ENCODE measurements at places on chromosomes 1 and 21.

- DNase-seq: no peak
These were observed 204.7 kb upstream of the EDN2 start for GRCh38 chr1:41689139-41689538.

DNA sequence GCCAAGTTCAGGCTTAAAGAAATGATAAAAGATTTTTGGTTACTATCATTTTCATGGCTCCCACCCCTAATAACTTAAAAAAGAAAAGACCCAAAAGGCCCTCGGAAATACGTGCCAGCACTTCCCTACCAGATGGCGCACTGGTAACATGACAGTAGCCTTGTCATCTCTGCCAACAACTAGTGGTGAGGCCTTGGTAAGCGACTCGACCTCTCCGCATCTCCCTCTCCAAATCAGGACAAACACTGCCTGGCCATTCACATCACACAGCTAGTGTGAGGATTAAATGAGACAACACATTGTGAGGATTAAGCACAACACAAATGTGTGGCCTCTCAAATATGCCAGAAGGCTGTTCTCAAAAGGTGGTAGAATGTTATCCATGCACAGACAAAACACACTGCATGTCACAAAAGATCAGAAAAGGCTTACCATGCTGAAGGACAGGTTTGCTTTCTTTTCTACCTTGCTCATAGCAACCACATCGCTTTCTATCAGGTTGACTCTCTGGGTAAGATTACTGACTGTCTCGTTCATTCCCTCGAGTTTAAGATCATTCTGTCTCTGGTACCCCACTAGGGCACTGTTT is 16.4 kb downstream of the TEX38 start:
- DNase-seq: no peak

GRCh38 chr1:66311092-66311491 is 222.9 kb upstream of the SGIP1 start:
- DNase-seq: no peak

GRCh38 chr1:223683586-223684487 is 18.3 kb upstream of the CAPN8 start:
- DNase-seq: peak; percentile 69

GRCh38 chr1:37497832-37498231 is 16.7 kb downstream of the MEAF6 start:
- no peak for DNase-seq

DNA sequence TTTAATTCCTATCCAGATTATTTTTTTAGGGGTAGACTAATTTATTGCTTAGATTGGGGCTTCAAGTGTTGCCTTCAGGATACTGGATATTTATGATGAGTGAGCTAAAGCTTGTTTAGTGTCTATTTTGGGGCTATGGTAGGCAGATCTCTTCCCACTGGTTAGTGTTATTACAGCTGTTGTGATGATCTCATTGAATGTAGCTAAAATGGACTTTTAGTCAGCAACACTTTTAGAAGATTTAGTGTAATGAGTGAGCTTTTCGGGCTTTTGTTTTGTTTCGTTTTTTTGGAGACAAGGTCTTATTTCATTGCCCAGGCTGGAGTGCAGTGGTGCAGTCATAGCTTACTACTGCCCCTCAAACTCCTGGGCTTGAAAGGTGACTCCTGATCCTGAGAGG is 14.2 kb downstream of the THRAP3 start:
- no peak for DNase-seq

DNA sequence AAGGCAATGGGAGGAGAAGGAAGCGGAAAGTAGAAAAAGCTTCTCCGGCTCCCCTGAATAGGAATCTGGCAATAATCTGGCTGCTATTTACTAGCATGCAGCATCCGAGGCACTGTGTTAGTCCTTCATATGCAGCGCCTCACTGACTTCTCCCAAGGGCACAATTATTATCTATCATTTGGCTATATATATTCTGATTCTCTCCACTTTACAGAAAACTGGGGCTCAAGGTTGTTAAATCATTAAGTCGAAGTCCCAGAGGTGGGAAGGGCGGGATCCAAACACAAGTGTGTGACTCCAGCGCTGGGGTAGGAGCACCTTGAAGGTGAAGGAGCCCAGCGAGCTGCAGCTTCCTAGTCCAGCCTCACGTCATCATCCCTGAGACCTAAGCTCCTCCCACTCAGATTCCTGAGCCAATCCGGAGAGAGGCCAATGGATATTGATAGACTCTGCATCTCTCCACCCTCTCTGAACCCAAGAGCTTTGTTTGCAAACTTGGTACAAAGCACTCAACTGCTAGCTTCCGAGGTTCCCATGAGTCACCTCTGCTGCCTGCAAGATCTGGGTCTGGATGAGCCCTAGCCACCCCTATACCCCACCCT is 16.6 kb upstream of the EYA3 start:
- DNase-seq: no peak

- DNase-seq: no peak
These were observed 4.7 kb upstream of the NDUFS5 start for GRCh38 chr1:39021426-39021825.

DNA sequence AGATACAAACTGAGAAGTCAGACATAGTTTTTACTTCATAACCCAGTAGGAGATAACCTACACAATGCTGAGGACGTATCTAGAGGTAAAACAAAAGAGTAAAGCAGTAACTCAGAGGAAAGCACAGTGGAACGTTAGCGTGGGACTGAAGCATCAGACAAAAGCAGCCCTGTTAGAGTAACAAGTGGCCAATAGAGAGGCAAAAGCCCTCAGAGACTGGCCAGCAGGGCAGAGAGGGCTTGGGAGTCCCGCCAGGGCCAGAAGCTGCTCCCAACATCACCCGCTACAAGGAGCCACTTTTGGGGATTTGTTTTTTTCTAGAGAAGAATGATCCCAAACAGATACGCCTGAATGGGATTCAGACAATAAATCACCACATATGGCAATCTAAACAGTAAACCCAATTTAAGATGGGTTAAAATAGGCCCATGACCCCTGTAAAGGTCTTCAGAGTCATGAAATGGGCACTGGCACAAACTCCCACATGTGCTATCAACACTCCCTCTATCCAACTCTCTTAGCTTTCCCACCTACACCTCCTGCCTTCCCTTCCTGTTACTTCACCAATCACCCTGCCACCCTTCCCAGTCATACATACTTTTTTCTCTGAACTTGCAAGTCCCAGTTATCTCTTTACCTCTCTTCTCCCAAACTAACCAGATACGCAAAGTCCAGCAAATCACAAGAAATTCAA is 17.2 kb downstream of the TADA1 start:
- no peak for DNase-seq

DNA sequence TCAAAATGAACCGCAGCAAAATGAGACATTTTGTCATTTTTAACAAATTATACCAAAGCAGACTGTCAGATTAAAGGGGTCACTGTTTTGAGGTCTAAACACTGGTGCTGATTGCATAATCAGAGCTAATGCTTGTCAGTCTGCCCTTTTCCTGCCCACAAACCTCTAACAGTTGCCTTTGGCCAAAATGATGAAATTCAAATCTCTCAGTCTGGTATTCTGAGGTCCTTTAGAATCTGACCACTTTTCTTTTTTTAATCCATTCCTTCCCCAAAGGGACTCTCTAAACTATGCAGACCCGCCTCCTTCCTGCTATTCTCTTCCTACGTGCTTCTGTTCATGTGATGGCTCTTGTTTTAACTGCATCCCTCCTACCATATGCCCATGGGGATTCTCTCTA is 145.2 kb upstream of the SPATA6 start:
- no peak for DNase-seq

- no peak for DNase-seq
These were observed 1.7 kb downstream of the PTP4A2 start for GRCh38 chr1:31936278-31936980.

GRCh38 chr1:168623003-168623828 is 46.8 kb downstream of the XCL1 start:
- no peak for DNase-seq

DNA sequence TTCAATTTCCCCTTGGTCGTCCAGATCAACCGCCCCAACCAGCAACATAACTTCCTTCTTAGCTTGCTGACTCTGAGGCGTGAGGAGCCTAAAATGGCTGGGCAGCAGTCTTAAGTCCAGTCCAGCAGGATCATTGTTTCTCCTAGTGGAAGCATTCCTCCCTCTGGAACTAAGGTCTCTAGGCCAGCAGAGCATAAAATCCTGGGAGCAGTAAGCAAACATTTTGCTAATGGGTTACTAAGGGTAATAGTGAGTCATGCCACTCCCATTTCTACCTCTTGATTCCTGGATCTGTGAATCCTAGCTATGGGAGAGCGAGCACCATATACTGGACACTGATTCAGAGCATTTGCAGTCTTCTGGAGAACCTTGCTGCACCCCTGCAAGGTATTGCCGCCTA is 59.9 kb downstream of the ADSS2 start:
- no peak for DNase-seq

GRCh38 chr1:84427250-84428188 is 29.2 kb downstream of the DNASE2B start:
- no peak for DNase-seq

- DNase-seq: no peak
These were observed 52.2 kb downstream of the RAB3GAP2 start for GRCh38 chr1:220219865-220220698.

Data from stimulated activated CD4-positive, alpha-beta T cell treated with anti-CD3 and anti-CD28 coated beads, Interleukin-15, amount 100 ng/mL, for 24 hours (primary cell).